Osteoblast (primary cell): ENCODE measurements at places on chromosomes 3 and 15. TPM values are rescaled to one million over a fixed set of nuclear protein-coding genes. Genes with fewer than 3 reads are reported as not detected.

DNA sequence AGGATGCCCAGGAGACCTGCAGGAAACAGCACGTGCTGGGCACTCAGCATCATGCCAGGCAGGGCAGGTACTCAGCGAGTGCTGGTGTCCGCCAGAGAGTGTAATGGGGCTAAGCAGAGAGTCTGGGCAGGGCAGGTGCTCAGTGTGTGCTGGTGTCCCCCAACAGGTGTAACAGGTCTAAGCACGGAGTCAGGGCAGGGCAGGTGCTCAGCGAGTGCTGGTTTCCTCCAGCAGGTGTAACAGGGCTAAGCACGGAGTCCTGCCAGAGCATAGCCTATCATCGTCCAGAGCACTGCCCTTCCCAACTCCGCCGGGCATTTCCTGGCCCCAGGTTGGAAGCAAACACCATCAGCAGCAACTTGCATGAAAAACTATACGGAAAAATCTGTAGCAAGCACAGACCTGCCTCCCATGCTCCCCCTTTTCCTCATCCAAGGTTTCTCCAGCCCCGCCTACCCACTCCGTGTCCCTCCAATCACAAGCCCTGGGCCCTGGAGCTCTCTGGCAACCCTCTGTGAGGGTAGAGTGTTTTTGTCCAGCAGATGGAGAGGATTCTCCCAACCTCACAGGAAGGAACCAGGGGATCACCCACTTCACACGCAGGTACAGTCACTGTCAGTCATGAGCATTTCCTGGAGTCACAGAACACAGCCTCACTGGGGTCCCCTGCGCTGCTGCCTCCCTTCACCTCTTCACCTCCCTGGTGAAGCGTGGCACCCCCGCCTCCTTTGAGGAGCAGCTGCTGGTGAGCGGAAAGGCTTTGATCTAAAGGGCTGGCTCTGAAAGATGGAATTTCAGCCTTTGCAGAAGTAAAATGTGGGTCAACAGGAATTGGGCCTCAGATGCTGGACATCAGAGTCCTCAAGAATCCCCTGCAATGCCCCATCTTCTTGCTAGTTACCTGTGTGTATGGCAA, 302.5 kb downstream of the OCA2 start:
- no peak overlapping the region for H3K4me3 ChIP-seq
- no peak overlapping the region for H3K27ac ChIP-seq
- no peak for DNase-seq
- no peaks in the 10 kb centered on the region for H3K4me1 ChIP-seq

GRCh38 chr3:78015856-78016255, 976.0 kb downstream of the ROBO2 start:
- H3K4me3 ChIP-seq = no peak overlapping the region
- H3K27ac ChIP-seq = no peak overlapping the region
- no peaks in the 10 kb centered on the region for H3K36me3 ChIP-seq
- H3K27me3 ChIP-seq = no peaks in the 10 kb centered on the region
- no peaks in the 10 kb centered on the region for H3K4me1 ChIP-seq

Gene TRIM42
- total RNA-seq = not detected in 2 replicates

Gene ANKUB1
- under 0.01 TPM in 1 of 2 replicates, not detected in the other for total RNA-seq

- no peaks in the 10 kb centered on the region for H3K36me3 ChIP-seq
- no peaks in the 10 kb centered on the region for H3K27me3 ChIP-seq
- DNase-seq = no peak
- peaks cover 50% of the 10 kb centered on the region for H3K4me1 ChIP-seq
- no peak overlapping the region for H3K4me3 ChIP-seq
Observed at GRCh38 chr3:42070524-42070923, 20.6 kb upstream of the TRAK1 start.

DNA sequence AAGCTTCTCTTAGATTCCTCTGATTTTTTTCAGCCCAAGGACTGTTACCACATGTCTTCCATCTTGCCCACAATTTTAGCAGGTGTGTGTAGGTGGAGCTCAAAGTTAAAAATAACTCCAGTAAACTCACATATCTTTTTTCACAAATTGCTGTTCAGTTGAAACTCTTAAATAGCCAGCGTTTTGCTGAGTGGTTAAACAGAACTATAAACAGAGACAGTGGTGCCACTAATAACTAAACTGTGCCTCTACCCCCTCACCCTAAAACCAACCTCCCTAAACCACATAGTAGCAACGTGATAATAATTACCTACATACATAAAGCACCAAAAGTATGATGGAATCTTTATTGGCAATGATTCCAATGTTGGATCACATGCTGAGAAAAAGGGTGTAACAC, 525.1 kb downstream of the PDCD6IP start:
- H3K27me3 ChIP-seq = no peaks in the 10 kb centered on the region
- no peaks in the 10 kb centered on the region for H3K4me1 ChIP-seq
- no peaks in the 10 kb centered on the region for H3K36me3 ChIP-seq
- H3K4me3 ChIP-seq = no peak overlapping the region
- H3K27ac ChIP-seq = no peak overlapping the region
